T-helper 2 cell treated with Interferon-gamma antibody and Interleukin-4, amounts not matched to agents 5 μg/mL and 100 μg/mL, for 36 hours (primary cell): ENCODE measurements at places on chromosomes 5 and 9.

GRCh38 chr5:56482363-56482762, 249.2 kb upstream of the ANKRD55 start:
- peaks cover 3% of the 10 kb centered on the region for H3K36me3 ChIP-seq
- H3K4me1 ChIP-seq = peaks cover 40% of the 10 kb centered on the region
- H3K27ac ChIP-seq = no peak overlapping the region

GRCh38 chr9:81002242-81002641, 687.1 kb downstream of the TLE1 start:
- H3K36me3 ChIP-seq = no peaks in the 10 kb centered on the region
- H3K27ac ChIP-seq = no peak overlapping the region
- peaks cover 5% of the 10 kb centered on the region for H3K4me1 ChIP-seq
- no peaks in the 10 kb centered on the region for H3K27me3 ChIP-seq
- no peak for DNase-seq

GRCh38 chr5:36644727-36645126, 38.3 kb downstream of the SLC1A3 start:
- no peak overlapping the region for H3K4me3 ChIP-seq
- H3K36me3 ChIP-seq = no peaks in the 10 kb centered on the region
- no peaks in the 10 kb centered on the region for H3K4me1 ChIP-seq
- no peak for DNase-seq
- no peak overlapping the region for H3K27ac ChIP-seq

DNA sequence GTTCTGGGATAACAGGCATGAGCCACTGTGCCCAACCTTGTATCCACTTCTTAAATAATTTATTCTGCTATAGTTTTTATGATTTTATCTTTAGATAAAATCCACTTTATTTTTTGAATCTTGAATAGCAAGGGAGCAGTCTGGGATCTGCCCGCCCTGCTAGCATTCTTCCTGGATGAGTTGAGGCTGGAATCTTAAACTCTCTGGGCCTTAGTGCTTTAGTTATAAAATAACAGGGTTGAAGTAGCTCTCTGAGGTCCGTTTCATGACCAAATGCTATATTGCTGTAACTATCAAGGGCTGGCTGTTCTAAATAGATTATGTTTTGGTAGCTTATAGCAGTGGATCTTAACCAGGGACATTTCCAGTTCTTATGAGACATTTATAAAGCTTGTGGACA, 20.8 kb downstream of the ACER2 start:
- H3K27ac ChIP-seq = no peak overlapping the region
- DNase-seq = no peak
- H3K4me3 ChIP-seq = no peak overlapping the region
- no peaks in the 10 kb centered on the region for H3K27me3 ChIP-seq

DNA sequence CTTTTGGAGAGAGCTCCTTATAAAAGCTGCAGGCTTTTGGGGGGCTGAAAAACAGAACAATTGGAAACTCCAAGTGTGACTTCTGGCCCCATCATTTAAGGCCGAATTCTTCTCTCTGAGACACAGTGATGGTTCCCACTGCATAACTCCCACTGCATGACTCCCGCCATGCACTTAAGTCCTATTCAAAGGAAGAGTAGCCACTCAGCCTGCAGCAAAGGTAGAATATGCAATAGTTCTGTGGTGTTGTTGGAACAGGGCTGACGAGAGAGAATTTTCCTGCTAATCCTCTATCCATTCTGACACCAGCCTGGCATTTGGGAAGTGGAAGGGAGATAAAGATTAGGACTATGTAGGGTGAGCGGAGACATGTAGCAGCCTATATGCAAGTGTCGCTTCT, 185.6 kb upstream of the ZNF462 start:
- H3K4me1 ChIP-seq = no peaks in the 10 kb centered on the region
- no peak for DNase-seq
- H3K4me3 ChIP-seq = no peak overlapping the region
- H3K27me3 ChIP-seq = no peaks in the 10 kb centered on the region
- H3K36me3 ChIP-seq = no peaks in the 10 kb centered on the region

GRCh38 chr5:120644516-120644915, 180.4 kb downstream of the PRR16 start:
- no peak for DNase-seq
- H3K4me1 ChIP-seq = no peaks in the 10 kb centered on the region
- H3K27me3 ChIP-seq = no peaks in the 10 kb centered on the region
- H3K4me3 ChIP-seq = no peak overlapping the region
- no peak overlapping the region for H3K27ac ChIP-seq

DNA sequence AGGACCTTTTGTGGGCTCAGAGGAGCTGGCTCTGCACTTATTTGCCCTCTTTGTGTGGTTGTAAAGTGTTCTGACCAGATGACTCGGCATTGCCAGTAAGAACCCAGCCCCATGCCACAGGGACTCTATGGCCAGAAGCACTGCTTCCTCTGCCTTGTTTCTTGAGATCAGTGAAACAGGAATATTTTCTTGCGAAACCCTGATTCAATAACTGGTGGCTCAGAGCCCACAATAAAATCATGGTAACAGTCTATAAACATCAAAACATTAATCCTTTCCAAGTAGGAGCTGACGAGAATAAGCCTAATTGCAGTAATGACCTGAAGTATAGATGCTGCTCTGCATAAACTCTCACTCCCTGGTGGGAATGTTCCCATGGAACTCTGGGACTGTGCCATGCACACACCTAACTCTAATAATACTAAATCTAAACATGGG, 344.3 kb downstream of the ZNF608 start:
- H3K4me3 ChIP-seq = no peak overlapping the region
- H3K27me3 ChIP-seq = no peaks in the 10 kb centered on the region
- DNase-seq = no peak
- H3K4me1 ChIP-seq = no peaks in the 10 kb centered on the region

DNA sequence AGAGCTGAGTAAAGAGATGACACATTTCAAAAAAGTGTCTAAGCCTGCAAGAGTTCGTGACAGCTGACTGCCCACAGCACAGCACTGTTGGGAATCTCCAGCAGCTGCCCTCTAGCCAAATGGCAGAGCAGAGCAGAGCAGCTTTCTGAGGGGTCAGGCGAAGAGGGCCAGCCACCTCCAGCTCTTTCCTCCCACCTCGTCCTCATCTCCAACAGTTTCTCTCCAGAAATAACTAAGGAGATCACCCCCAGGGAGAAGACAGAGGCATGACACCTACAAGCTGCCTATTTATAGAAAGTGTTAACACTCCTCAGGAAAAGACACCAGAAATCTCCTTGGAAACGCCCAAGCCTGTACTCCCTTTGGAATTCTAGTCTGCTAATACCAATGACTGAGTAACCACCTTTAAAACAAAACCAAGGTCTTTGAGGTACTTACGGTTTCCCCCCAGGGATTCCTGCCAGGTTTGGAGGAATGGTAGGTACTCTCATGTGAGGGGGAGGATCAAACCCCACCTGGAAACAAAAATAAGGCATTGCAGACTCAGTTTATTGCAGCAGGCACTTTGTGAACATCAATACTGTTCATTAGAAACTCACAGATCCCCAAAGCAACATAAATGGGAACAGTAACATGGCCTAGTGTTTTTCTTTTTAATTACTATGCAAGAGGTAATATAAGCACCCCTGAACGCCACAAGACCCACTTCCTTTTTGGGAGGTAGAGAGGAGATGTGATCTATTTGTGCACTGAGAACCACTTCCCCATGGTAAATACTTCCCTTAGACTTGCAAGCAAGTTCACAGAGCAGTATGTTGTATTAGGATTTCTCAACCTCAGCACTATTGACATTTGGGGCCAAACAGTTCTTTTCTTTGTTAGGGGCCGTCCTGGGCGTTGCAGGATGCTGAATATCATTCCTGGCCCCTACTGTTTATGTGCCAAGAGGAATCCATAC, 79.3 kb downstream of the TLE1 start:
- H3K27me3 ChIP-seq = no peaks in the 10 kb centered on the region
- peaks cover 2% of the 10 kb centered on the region for H3K4me1 ChIP-seq
- no peak for DNase-seq
- no peak overlapping the region for H3K27ac ChIP-seq
- H3K36me3 ChIP-seq = no peaks in the 10 kb centered on the region

GRCh38 chr5:66230551-66230950, 86.5 kb downstream of the SREK1 start:
- H3K4me1 ChIP-seq = no peaks in the 10 kb centered on the region
- no peak overlapping the region for H3K4me3 ChIP-seq
- no peak for DNase-seq
- H3K27me3 ChIP-seq = peaks cover 2% of the 10 kb centered on the region
- H3K27ac ChIP-seq = no peak overlapping the region
- no peaks in the 10 kb centered on the region for H3K36me3 ChIP-seq
